ENCODE measurements at places on chromosomes 11 and 22.

DNA sequence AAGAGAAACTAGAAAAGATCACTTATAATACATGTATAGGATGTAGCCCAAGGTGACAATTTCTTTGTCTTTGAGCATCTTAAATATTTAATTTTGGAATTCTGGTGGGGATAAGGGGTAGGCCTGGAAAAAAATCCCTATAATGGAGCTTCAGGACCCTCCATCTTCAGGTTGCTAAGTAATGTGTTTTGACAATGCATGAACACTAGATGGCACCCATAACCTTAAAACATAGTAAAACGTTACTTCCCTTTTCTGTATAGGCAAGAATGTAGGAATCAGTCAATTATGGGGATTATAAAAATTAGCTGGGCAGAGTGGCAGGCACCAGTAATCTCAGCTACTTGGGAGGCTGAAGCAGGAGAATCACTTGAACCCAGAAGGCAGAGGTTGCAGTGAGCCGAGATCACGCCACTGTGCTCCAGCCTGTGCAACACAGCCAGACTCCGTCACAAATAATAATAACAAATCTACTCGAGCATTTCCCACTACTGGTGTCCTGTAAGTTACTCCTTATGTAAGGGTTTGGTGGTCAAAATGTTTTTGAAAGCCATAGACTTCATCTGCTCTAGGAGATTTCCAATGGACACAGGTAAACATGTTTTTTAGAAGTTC, 541.9 kb upstream of the CCDC90B start:
- no peak for DNase-seq

GRCh38 chr11:74123008-74123448, 47.8 kb downstream of the C2CD3 start:
- DNase-seq: no peak

GRCh38 chr11:61828379-61828628, 204 bp downstream of the FADS2 start:
- no peak for DNase-seq

DNA sequence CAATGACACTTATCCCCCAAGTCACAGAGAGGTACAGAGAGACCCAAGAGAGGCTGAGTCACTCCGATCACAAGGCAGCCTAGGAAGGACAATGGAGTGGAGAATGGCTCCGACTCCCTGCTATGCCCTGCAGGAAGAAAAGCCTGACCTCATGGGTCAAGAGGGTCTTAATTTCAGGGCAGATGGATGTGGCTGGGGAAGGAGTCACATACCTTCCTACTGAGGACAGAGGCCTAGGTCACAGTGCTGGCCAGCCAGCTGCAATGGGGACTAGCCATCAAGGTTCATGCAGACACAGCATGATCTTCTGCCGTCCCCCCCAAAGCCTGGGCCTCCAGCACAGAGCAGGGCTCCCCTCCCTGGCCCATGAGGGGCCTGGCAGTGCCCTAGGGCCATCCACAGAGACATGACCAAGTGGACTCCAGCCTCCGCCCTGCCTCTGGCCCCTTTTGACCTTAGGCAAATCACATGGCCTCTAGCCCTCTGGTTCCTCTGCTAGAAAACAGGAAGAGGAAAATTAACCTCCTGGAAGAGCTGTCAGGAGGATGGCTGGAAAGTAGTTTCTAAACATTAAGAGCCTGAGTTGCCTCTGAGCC, 1.8 kb downstream of the ARRB1 start:
- DNase-seq: no peak

DNA sequence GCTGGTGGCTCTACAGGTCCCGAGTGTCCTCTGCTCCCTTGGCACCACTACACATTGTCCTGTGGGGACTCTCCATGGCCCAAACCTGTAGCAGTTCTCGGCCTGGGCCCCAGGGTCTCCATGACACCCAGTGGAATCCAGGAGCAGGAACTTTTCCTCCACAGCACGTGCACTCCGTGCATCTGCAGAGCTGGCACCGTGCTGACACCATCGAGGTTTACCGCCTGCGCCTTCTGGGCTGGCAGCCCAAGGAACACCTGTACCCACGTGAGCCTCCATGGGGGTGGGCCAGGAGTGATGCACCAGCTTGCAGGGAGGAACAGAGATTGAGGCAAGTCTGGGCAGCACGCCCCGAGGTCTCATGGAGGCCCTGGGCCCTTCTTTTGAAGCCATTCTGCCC, 25.2 kb downstream of the TSPAN32 start:
- DNase-seq: no peak

GRCh38 chr11:134944986-134945385, 532.9 kb upstream of the B3GAT1 start:
- no peak for DNase-seq

- DNase-seq: no peak
These were observed 56.9 kb upstream of the EIF3D start for GRCh38 chr22:36585841-36586240.

DNA sequence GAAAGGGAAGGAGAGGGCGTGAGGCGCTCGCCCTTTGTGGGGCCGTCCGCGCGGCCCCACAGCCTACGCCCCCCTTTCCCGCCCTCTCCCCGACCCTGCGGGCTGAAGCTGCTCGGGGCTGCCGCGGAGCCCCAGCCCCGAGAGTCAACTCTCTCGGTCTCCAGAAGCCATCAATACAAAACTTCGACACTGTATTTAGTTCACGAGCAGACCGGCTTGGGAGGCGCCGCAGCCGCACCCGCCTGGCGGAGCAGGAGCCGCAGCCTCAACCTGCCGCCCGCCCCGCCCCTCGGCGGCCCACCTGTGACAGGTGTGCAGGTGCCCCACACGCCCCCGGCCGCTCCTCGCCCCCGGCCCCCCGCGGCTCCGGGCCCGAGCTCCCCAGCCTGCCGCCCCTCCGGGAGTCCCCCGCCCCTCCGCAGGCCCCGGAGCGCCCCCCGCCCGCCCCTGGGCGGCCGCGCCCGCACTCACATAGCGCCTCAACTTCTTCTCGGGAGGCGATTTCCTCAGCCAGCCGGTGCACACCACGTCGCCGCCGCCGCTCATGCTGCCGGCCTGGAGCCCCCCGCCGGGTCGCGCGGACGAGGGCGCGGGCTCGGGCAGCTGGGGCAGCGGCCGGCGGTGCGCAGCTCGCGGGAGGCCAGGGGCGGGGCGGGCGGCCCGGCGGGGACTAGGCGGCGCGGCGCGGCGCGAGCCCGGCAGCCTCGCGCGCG, at the start of gene GAB2:
Gene GAB2, minus strand, starts transcription at position 646 of the 713 bp plus-strand sequence. Its CDS starts 100 bp downstream, at position 546.
- DNase-seq: no peak

GRCh38 chr11:118311518-118311917, 7.0 kb downstream of the CD3E start:
- no peak for DNase-seq
